ENCODE measurements at places on chromosomes 5 and 9.

- no peak for DNase-seq
Measured at GRCh38 chr5:151721812-151722391, 35.2 kb upstream of the SPARC start.

DNA sequence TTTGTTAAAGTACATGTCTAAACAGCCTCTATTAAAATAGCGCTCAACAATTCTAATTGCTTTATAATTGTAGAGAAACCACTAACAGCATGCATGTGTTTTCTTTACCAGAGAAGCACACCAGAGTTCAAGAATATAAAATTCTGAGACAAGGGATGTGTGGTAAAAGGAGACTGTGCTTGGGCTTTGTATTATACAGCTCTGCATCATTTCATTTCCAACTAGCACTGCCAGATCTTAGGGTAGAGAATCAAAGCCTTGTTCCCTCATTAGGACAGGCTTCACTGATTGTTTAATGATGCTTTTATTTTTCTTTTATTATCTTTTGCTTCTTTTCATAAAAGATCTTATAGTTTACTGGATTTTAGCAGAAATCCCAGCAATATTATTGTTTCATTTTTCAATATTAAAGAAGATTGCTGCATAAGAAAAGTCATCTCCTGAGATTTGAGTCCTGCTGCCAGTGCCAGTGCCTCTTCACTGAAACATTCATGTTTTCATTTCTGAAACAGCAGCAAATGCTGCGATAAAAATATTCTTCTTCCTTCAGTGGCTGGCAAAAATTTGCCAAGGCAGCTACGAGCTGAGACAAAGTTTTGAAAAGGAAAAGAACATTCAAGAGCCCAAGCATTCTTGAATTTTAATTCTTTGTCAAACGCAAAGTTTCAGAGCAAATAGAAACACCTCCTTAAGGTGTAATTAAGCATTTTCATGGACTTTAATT, 491.0 kb upstream of the PIK3R1 start:
- no peak for DNase-seq

GRCh38 chr9:13900449-13900848, 413.5 kb downstream of the NFIB start:
- no peak for DNase-seq

DNA sequence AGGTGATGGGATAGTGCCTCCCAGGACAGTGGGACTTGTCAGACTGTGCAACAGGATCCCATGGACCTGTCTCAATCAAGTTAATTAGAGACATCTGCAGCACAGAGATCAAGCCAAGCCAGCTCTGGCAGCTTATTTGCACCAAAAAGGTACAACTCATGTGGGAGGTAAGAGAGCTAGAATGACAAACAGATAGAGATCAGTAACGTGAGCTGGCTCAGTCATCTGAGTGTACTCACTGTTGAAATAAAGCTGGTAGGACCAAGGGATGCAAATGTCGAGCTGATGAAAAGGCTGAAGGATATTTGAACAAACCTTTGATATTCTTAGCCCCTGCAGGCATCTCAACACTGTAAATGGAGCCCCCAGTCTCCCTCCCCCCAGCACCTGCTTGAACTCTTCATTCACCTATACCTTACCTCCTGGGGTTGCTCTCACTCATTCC, 198.1 kb downstream of the EFNA5 start:
- no peak for DNase-seq

GRCh38 chr9:84756731-84757130, 87.2 kb downstream of the NTRK2 start:
- no peak for DNase-seq

- DNase-seq, result no peak
Measured at GRCh38 chr5:157574456-157575380, 857 bp downstream of the ADAM19 start.

DNA sequence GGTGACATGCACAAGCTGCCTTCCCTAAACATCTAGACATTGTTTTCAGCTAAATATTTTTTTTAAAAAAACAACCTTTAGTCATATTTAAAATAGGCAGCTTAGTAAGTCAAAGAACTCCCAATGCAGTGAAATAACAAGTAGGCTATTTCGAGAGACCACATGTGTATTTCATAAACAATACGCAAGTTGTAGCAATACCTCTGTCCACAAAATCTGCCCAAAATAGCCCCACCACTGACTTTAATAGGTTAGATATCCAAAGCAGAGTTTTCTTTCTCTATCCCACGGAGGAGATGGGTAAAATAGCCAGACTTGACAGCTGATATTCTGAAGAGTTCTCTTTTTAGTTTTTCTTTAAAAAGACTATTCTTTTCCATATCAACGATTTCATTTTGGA, 1.2 kb downstream of the SLC24A2 start:
- DNase-seq, result no peak

DNA sequence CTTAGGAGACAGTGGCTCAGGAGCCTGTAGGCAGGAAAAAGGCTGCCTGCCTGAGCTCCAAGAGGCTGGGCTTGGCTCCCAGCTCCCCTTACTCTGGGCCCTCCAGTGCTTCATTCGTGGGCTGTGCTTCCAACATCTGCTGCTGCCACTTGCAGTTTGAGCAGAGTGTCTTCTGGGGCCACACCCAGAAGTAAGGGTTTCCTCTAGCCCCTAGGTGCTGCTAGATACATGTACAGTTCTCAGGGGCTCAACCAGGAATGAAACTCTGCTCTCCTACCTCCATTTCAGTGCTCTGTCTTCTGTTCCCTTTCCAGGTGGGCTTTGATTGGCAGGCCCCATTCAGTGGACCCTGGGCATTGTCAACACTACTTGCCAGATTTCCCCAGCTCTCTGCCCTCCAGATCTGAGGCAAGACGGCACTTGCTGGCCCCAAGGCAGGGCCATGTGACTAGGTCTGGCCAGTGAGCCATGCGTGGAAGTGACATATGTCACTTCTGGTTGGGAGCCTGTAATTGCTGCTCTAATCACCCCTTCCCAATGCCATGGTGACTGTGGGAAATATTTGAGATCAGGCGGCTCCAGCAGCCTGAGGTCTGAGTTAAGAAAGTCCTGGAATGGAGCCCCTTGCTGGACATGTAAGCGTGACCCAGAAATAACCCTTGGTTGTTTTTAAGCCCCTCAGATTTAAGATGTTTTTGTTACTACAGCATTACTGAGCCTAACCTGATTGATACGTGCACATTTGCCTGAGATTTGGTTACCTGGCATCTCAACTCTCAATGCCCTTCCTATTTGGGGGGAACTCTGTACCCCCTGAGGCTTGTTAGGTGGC, 9.4 kb upstream of the BOD1 start:
- no peak for DNase-seq

DNA sequence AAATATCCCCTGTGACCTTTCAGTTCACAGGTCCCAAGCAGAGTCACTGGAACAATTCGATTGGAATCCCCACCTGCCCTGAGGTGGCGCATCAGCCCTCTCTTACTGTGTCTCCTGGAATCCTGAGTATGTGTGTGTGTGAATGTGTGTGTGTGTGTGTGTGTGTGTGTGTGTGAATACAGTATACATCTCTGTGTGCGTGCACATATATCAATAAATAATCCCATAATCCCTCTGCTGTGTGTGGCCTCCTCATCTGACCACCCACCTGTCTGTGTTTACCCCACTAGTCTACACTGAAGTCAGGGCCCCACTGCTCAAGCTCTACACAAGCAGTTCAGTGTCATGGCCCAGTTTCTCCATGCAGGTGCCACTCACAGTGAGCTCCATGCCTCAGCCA, 187.4 kb downstream of the ERCC6L2 start:
- no peak for DNase-seq

DNA sequence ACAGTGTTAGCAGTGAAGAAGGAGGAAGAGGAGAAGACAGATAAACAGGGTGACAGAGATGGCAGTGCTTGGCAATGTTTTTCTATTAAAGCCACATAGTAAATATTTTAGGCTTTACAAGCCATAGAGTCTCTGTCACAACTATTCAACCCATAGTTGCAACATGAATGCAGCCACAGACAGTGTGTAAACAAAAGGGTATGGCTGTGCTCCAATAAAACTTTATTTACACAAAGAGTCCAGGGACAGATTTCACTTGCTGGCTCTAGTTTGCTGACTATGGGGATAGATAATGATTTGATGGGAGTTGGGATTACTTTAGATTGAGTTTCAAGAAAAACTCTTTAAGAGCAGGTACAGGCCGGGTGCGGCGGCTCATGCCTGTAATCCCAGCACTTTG, 224.8 kb upstream of the SEMA6A start:
- DNase-seq, result no peak

- no peak for DNase-seq
Measured at GRCh38 chr5:14896131-14896530, 24.6 kb upstream of the ANKH start.

DNA sequence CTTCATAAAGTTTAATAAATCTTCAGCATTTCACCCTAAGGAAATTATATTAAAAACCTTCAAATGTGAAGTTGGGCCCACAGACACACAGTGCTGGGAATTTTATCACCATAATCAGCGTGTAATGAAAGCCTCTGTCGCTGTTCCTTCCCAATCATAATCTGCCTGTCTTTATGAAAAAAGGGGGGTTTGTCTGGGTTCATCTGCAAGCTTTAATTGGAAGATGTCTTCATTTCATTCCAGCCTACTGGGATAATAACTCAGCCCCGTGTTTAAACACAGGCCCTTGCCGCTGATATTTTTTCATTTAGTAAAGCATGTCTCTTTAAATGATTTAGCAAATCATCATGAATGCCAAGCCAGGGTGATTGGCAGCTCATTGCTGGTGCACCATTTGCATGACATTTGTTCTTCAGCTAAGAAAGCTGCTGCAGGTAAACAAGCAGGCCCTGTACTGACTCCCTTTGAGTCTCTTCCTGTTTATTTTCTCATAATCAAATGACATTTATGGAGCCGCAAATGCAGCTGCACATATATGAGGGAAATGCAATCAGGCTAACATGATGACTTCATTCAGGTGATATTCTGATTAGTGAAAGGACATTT, 362.9 kb upstream of the TLE4 start:
- DNase-seq, result no peak

DNA sequence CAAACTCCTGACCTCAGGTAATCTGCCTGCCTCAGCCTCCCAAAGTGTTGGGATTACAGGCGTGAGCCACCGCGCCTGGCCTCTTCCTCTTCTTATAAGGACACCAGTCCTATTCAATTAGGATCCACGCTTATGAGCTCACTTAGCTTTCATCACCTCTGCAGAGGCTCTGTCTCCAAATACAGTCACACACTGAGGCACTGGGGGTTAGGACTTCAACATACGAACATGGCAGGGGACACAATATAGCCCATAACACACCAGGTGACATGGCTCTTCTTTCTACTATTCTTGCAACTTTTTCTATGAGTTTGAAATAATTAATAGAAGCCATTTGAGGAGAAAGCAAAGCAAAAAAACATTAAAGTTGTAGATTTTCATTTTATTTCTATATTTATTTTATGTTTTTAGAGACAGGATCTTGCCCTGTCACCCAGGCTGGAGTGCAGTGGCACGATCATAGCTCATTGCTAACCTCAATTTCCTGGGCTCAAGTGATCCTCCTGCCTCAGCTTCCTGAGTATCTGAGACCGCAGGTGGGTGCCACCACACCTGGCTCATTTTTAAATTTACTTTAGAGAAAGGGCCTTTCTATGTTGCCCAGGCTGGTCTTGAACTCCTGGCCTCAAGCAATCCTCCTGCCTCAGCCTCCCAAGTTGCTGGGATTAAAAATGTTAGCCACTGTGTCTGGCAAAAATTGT, 6.0 kb upstream of the PRRT1B start:
- DNase-seq, result no peak

DNA sequence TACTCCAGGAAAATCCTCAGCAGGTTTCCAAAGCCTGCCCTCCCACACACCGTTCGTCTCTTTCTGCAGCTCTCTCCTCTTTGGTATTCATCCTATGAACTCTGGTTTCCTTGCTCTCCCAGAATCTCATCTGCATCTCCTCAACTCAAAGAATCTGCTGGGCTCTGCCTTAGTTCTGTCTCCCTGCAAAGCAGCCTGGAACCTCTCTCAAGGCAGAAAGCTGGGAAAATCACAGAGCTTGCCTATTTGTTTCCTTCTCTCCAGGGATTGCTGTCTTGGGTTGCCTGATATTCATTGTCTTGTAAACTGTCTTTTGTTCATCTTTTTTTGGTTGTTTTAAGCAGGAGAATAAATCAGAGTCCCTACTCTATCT, 5.3 kb upstream of the ERAP2 start:
- no peak for DNase-seq

GRCh38 chr5:181134259-181134658, 3.3 kb upstream of the OR2V1 start:
- DNase-seq, result no peak

- no peak for DNase-seq
Measured at GRCh38 chr5:103364074-103364473, 105.5 kb downstream of the MACIR start.
